Upper lobe of right lung (tissue), 1 donor: ENCODE measurements at places on chromosomes 11 and 22. TPM values are rescaled to one million over a fixed set of nuclear protein-coding genes. Genes with fewer than 3 reads are reported as not detected.

DNA sequence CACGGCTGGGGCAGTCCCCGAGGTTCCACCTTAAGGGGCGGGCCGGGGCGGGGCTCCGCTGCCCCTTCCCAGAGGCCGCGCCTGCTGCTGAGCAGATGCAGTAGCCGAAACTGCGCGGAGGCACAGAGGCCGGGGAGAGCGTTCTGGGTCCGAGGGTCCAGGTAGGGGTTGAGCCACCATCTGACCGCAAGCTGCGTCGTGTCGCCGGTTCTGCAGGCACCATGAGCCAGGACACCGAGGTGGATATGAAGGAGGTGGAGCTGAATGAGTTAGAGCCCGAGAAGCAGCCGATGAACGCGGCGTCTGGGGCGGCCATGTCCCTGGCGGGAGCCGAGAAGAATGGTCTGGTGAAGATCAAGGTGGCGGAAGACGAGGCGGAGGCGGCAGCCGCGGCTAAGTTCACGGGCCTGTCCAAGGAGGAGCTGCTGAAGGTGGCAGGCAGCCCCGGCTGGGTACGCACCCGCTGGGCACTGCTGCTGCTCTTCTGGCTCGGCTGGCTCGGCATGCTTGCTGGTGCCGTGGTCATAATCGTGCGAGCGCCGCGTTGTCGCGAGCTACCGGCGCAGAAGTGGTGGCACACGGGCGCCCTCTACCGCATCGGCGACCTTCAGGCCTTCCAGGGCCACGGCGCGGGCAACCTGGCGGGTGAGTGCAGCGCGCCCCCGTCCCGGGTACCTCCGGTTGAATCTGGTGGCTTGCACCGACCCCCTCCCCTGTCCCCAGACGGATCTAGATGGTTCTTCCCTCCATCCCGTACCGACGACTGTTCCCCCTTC is at the start of gene SLC3A2:
Gene SLC3A2 (plus strand): TSS at position 94 of the 776 bp plus-strand sequence. CDS start 128 bp downstream, at position 222.
- peak within 1 kb of the TSS; percentile 100 for H3K27ac ChIP-seq
- no peaks in the 10 kb centered on the region for H3K27me3 ChIP-seq
- peak within 1 kb of the TSS; percentile 87 for H3K4me3 ChIP-seq
- H3K36me3 ChIP-seq, result peaks cover 36% of the 10 kb centered on the region
- DNase-seq, result peak; percentile 96
- peaks cover 43% of the 10 kb centered on the region for H3K4me1 ChIP-seq

- no peak overlapping the region for H3K27ac ChIP-seq
- no peak overlapping the region for H3K4me3 ChIP-seq
- H3K36me3 ChIP-seq, result no peaks in the 10 kb centered on the region
- H3K27me3 ChIP-seq, result no peaks in the 10 kb centered on the region
Observed at GRCh38 chr11:38411149-38411548, 1813.1 kb upstream of the RAG2 start.

The MYBPC3 gene
- total RNA-seq, result 0.96 TPM

The CD248 gene
- 10.0 TPM for total RNA-seq

DNA sequence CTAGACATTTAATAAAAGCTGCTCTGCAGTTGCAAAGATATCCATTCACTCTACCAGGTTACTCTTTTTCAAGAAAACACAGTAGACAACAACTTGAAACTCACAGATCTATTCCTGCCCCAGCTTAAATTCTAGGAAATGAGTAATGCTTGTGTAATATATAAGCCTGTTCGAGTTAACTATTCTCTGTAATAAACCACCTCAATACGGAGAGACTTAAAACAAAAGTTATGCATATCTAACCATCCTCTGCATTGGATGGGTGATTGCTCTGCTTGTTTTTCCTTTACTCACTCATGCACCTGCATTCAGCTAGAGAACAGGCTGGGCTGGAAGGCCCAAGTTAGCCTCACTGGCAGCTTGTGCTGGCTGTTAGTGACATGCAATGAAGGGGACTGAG is 13.3 kb downstream of the LRRC4C start:
- H3K27ac ChIP-seq, result no peak overlapping the region
- no peak overlapping the region for H3K4me3 ChIP-seq
- no peaks in the 10 kb centered on the region for H3K36me3 ChIP-seq
- no peak for DNase-seq
- H3K27me3 ChIP-seq, result no peaks in the 10 kb centered on the region
